ENCODE measurements at places on chromosomes 7 and 10. TPM values are rescaled to one million over a fixed set of nuclear protein-coding genes. Genes with fewer than 3 reads are reported as not detected.

- no peak for DNase-seq
Observed at GRCh38 chr10:72826346-72826745, 67.2 kb upstream of the OIT3 start.

Gene ADRA2A
- polyA plus RNA-seq = not detected

Gene HBP1
- 98.6 TPM for polyA plus RNA-seq

Gene SLC13A1
- not detected for polyA plus RNA-seq

Gene C7orf57
- not detected for polyA plus RNA-seq

DNA sequence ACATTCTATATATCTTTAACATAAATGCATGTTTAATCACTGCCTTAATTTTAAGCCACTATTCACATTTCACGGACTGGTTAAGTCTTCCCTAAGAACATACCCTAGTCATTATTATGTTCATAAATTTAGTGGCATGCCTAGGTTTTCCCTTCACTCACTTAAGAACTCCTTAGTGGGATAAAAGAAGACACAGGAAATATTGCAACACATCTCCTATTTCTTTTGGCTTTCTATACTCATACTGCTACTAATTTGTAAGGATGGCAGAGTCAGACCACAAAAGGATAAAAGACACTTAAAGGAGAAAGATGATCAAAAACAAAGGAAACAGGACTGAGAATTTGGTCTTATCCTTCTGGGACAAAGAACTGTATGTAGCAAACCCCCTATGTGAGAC is 951.4 kb downstream of the SORCS3 start:
- no peak for DNase-seq

GRCh38 chr7:137417464-137417863 is 73.9 kb upstream of the PTN start:
- no peak for DNase-seq

DNA sequence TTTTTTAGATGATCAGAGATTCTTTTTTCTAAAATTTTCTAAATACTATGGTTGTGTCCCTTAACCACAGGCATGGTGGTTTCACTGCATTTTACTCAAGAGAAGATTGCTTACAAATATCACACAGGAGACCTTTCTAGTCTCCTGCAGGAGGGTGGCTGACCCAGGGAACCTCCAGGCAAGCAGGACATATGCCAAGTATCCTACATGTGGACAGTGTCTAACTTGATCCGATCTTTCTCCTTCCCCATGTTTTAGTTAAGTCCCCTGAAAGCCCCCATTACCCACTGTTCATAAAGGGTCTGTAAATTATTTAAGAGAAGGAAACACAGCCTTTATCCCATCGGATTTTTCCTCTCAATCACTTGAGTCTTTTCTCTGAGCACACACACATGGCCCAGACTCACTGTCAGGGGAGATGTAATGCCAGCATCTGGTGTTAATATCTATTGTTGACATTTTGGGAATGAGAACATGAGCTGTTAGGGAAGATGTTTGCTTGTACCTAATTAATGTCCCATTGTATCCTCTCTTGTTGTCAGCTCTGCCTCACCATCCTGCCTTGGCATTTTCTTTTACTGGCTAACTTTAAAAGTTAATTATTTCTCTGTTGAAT is 755.2 kb downstream of the AUTS2 start:
- no peak for DNase-seq

- no peak for DNase-seq
Observed at GRCh38 chr7:128703609-128704241, 31.6 kb downstream of the GARIN1A start.

GRCh38 chr10:51389415-51390321 is 309.7 kb downstream of the CSTF2T start:
- no peak for DNase-seq

DNA sequence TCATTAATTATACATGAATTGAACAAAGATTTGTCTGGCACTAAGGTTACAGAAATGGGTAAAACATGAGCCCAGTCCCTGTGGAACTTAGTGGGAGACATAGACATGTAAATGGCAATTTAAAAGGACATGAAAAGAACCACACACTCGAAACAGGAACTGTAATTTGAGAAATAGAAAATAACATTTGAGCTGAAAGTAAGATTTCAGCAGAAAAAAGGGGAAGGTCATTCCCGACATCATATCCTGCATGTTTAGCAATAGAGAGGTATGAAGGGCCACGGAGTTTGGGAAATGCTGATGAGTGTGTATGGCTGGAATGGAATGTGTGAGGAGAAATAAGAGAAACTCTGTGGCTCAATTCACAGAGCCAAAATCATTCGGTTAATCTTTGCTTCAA is 175.4 kb upstream of the AHR start:
- DNase-seq = no peak

Gene PIK3CG
- polyA plus RNA-seq = 19.5 TPM

- DNase-seq = no peak
Observed at GRCh38 chr10:8275911-8276310, 221.4 kb downstream of the GATA3 start.

GRCh38 chr7:25978466-25978865 is 173.5 kb upstream of the NFE2L3 start:
- no peak for DNase-seq

Gene RASSF4
- polyA plus RNA-seq = 0.37 TPM

- no peak for DNase-seq
Observed at GRCh38 chr7:46852795-46853194, 729.1 kb downstream of the TNS3 start.

Gene CFAP69
- polyA plus RNA-seq = not detected

DNA sequence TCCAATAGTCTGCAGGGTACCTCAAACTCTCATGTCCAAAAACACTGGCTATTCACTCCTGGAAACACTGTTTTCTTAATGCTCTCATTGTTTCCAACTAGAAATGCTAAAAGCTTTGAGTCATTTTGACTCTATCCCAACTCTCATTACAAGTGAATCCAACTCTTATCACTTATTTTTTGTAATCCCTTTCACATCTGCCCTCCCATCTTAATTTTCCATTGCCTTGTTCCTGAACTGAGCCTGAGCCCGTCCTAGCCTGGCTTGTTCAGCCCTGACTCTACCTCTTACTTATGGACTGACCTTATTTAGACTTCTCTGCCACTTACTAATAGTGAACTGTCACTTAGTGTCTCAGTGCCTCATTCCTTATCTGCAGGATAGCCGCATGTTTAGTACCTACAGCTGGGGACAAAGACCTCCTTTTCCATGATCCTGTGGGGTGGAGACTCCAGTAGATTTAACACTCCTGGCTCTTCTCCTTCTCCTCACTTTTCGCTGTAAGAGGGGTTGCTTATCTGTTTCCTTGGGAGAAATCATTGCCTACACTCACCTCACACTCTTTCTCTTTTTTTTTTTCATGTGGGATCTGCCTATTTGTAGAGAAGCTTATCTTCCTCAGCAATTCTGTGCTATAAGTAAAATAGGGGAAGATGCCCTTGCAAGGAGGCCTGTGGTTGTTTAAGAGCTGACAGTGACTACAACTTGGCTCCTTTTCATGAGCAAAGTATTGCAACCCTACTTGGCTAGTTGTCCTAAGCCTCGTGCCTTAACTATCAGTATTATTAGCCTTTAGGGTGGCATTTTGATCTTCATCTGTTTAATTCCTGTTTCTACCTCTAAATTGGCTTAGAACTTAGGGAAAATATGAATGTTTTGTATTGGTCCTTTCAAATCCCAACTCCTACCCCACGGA is 56.4 kb downstream of the SLC16A12 start:
- no peak for DNase-seq

DNA sequence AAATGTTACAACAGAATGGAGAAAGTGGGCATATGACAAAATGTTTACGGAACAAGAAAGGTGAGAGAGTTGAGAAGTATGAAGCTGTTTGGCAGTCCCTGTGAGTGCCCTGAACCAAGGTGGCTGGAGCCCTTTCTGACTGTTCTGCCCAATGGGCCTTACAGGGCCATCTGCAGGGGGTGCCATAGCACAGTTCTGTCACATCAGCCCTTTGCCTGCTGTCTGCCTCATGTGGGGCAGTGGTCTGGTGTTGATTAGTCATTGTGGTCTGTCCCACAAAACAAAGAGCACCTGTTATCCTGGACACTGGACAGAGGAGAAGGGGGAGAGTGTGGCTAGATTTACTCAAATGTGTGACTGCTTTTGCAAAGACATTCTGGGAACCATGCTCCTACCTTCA is 51.5 kb upstream of the OSBPL3 start:
- DNase-seq = no peak

DNA sequence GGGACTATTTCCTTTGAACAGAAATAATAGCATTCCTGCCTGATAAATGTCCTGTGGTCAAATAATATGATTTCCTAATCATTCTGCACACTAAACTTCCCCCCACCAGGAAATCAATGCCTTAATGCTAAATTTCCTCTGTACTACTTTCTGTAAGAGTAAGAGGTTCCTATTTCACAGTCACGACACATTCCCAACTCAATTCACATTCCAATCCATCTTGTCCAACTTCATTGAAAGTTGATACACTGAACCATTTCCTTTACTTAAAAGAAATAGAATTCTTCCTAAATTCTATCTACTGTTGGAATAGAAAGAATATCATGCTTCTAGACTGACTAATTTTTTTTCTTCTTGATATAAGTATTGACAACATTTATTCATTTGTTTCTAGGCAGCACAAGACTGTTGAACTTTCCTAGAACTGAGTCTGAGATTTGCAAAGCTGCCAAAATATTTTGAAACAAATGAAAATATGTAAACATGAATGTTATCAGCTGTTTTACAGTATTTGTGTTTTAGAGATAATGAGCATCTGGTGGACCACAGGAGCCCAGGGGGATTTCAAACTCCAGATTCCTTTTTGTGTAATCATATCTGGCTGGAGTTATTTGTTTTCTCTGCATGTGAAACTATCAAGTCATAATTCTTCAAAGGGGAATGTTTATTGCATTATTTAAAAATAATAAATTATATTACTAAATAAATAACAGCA is 121.5 kb downstream of the TPST1 start:
- DNase-seq = no peak

- DNase-seq = peak; percentile 65
Observed at GRCh38 chr7:4682621-4683042, 537 bp downstream of the FOXK1 start.

DNA sequence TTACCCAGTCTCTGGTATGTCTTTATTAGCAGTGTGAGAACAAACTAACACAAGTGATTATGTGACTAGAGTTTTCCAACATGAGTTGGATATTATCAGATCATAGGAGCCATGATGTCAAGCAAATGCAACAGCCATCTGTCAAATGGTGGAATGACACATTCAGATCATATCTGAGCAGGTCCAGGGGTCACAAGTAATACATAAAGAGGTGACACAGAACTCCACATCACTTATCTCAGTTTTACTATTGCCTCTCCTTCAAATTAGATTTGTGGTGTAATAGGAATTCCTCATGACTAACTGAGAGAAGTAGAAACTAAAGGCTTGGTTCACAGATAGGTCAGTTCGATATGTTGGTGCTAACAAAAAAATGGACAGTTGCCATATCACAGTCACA is 12.2 kb upstream of the SAMD9L start:
- no peak for DNase-seq

DNA sequence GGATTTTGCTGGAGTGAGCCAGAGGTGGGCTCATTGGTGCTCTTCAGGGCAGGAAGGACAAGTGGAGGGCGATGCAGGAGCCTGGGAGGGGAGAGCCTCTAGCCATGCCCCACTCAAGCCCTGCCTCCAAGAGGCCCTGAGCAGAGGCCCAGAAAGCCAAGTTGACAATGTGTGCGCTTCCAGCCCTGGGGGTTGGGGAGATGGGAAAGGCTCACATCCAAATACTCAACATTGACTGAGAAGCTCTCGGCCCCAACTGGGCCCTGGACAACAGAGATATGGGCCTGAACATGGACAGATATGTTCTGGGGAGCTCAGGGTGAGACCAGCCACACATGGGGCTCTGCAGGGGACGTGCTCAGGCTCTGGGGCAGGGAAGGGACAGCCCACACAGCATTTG is 39.0 kb downstream of the FRMPD2 start:
- DNase-seq = no peak

- no peak for DNase-seq
Observed at GRCh38 chr10:71371750-71372166, 25.0 kb upstream of the CDH23 start.

- no peak for DNase-seq
Observed at GRCh38 chr10:5198386-5198785, 1.7 kb downstream of the AKR1C4 start.

Gene NAT16
- polyA plus RNA-seq = not detected

Gene STEAP1B
- not detected for polyA plus RNA-seq

Gene GSDME
- polyA plus RNA-seq = 0.15 TPM

Gene FAM13C
- not detected for polyA plus RNA-seq

GRCh38 chr10:106032450-106033002 is 1132.0 kb downstream of the SORCS1 start:
- no peak for DNase-seq

DNA sequence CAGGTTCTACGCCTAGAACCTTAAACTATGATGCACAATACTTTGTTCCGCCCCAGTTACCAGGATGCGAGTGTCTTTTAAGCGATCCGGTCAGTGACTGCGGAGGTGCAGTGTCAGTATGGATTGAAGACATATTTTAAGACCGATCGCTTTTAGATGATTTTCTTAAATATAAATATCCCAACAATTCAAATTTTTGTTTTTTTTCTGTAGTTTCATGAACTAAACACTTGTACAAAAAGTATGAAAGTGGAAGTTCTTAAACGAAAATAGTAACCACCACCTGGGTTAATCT is 835 bp downstream of the COMMD3 start:
- no peak for DNase-seq

Gene RNF32
- polyA plus RNA-seq = 1.8 TPM

- no peak for DNase-seq
Observed at GRCh38 chr10:104065748-104066147, 19.9 kb downstream of the COL17A1 start.

DNA sequence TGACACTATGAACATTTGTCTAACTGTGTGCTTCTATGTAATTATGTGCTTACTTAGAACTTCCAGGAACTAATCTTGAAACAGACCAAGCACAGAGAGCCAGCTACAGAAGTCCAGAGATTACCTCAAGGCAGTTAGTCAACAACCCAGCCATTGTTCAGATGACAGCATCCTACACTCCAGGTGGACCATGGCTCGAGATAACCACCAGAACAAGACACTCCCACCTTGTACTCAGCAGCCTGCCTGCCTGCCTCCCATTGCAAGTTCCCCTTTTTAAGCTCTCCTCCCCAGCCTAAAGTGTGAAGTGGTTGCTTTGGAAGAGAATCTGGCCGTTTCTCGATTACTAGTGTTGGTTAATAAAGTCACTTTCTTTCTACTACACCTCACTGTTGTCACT is 1080.6 kb upstream of the LRRN3 start:
- no peak for DNase-seq

Gene PPIA
- 4,156 TPM for polyA plus RNA-seq

DNA sequence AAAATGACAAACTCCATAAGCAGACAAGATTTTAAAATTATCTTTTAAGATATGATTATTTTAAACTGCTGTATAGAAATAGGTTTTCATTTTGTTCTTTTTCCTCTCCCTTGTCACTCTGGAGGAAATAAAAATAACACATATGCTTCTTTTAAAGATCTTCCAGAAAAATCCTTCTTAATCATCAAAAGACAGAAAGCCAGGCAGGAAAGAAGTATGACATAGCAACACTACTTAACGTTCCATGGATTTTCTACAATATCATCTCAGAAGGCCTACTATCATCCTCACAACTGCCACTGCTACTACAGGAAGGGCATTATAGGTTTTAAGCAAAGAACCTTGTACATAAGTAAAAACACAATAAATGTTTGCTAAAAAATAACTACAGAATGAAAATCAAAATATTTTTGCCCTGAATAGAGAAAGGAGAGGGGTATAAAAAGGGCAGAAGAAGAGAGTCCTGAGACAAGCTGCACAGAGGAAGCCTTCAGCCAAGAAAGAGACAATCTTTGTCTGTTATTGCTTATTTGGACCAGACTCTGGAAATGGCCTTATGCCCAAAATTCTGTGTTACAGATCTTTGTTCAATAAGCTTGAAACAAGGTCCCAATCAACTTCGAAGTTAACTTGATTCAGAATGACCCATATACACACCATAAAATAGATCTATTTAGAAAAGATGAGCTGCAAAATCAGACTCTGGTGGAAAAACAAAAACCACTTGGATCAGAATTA is 67.8 kb downstream of the ABI1 start:
- no peak for DNase-seq
